Stimulated activated naive CD4-positive, alpha-beta T cell (primary cell): ENCODE measurements at places on chromosomes 4 and X.

DNA sequence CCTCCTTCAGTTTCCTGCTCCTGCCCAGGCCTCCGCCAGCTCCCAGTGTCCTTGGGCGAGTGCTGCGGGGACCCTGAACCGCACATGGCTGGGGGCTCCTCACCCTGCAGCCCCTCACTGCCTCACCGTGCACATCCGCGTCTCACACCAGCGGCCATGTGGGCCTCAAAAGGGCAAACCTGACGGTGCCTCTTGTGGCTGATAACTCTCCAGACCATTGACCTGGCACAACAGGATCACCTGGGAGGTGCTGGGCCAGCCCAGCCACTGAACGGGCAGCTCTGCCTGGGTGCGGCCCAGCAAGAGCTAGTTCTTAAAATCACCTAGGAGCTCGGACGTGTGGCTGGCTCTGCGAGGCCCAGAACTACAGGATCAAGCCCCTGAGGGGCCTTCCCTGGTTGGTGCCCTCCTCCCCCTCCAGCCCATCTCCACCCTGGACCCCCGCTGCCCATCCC, 4.1 kb upstream of the S100P start:
- DNase-seq = no peak

DNA sequence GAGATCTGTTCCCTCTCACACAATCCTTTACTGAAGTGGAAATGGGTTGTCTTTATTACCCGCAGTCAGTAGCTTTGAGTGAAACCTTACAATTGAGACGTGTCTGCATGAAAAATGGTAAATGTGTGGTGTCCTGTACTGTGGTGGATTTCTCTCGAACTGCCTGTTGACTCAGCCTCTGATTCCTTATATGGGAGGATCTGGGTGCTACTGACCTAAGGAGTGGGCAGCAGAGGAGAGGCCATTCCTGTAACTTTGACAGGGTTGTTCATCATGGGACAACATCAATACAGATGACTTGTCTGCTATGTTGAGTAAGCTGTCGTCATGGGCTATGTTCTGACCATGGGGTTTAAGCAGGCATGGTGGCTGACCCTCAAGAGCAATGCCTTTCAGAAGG, 159.6 kb upstream of the WDR1 start:
- no peak for DNase-seq

DNA sequence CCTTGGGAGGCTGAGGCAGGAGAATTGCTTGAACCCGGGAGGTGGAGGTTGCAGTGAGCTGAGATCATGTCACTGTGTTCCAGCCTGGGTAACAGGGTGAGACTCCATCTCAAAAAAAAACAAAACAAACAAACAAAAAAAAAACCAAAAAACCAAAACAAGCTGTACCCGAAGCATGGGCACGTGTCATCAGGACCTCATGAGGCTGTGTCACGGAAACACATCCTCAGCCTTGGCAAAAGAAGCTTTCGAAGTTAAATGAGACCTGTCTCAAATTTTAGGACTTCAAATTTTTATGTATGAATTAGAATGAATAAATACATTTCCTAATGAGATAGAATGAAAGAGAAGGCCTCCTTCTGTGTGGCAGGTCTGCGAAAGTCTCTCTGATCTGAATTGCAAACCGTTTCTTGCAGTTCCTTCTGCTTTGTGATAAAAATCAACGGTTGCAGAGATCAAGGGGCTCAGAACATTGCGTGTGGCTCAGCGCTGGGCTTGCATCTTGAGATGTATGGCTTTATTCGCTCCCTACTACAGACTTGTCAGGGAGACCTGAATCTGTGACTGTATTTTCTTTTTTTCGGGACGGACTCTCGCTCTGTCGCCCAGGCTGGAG, 19.5 kb upstream of the CRLF2 start:
- DNase-seq = peak; percentile 24

GRCh38 chr4:92060333-92060732, 243.4 kb upstream of the GRID2 start:
- no peak for DNase-seq

DNA sequence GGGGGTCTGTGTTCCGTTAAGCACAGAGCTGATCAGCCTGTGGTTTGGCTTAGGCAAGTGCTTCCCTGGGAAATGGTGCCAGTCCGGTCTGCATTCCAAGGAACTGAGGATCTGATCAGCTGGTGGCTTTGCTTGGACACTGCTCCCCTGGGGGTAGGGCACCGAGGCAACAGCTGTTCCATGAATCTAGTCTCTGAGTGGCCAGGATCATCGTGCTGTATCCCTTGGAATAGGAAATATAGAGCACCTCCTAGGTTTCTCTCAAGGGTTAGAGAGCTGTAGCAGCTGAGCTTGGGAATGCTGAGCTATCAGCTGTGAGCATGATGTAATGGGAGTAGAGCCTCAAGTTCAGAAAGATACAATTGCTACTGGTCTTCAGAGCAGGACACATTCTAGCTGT, 863.9 kb downstream of the RAPGEF2 start:
- DNase-seq = no peak

GRCh38 chr4:40594261-40595178, 35.1 kb downstream of the RBM47 start:
- DNase-seq = no peak
